ENCODE measurements at places on chromosomes 5 and 9.

GRCh38 chr5:165328846-165329245 is 1823.4 kb downstream of the MAT2B start:
- DNase-seq: no peak

DNA sequence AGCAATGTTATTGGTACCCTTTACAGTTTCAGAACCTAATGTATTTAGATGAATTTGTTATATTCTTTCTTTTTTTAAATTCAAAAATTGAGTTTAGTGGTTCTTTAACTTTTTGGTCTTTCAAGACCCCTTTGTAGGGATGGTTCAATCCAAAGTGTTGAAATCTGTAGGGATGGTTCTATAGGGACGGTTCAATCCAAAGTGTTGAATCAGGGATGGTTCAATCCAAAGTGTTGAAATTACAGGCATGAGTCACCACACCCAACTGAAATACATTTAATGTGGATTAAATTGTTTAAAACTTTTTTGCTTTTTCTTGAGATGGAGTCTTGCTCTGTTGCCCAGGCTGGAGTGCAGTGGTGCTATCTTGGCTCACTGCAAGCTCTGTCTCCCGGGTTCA is 30.6 kb downstream of the SNX2 start:
- DNase-seq: no peak

DNA sequence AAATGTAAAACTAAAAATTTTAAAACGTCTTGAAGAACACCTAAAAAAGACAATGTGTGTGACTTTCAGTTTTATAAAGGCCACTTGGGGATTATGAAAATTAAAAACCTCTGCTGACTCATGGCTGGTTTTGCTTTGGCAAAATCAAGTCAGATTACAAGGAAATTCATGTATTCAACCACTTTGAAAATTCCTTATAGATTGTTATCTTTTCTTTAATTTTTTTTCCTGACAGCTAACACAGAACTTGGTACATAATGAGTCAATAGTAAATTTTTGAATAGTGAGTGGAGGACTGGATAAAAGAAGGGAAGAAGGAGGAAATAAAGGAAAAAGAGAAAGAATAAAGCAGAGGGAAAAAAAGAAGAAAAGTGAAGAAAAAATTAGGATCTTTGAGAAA is 1774.7 kb upstream of the ACO1 start:
- no peak for DNase-seq

DNA sequence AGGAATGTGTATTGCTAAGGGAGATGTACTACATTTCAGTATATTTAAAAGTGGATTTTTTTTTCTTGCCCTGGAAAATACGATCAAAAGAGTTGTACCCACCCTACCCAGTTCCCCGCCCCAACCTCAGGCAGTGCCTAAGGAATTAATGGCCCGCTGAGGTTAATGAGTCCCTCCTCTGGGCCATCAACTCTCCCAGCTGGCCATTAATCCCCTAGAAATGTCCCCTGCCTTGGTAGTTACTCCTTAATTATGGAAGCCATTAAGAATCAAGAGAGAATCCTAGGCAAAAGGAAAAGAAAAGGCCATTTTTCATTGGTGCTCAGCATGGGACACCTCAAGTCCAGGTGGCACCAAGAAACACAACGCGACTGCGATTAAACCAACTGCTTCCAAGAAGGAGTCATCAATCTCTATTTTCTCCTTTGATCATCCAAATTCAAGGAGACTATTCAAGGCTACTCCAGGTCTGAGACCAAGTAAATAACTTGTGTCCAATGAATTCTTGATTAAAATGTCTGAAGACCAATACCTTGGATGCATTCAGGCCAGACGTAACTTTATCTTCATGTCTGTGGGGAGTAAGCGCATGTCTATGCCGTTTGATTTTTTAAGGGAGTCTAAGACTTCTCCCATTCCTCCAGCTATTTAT is 1962.2 kb upstream of the WWC1 start:
- no peak for DNase-seq

- DNase-seq: no peak
Observed at GRCh38 chr5:119410448-119411159, 41.7 kb upstream of the HSD17B4 start.

GRCh38 chr5:176578391-176578808 is 29.3 kb downstream of the CDHR2 start:
- no peak for DNase-seq

DNA sequence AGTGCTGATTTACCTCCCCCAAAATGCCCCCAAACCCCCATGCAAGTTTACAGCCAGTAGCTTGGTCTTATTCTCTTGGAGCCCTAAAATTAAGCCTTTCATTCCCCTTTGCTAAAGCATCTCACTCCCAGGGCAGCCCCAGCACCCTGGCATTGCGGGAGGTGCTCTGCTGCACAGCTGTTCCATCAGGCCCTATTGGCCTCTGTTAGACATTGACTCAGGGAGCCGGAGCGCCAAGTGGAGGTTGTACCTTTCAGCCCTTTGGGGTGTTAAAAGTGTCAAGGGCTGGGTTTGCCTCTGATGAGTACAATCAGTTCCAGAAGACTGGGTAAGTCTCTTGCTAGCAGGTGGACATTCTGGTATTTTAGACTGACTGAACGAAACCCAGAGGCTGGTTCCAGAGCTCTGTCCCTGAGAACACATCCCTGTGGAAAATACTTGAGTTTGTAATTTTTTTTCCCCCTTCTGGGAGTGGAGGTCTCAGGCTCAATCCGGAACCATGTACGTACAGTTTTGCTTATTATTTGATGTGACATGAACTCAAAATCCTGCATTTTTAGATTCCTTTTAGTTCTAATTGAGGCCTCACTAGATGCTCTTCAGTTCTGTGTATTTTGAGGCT is 102.4 kb downstream of the UBE2R2 start:
- DNase-seq: no peak
